Adrenal gland (tissue), 19 donors: ENCODE measurements at places on chromosomes 11 and 22.

DNA sequence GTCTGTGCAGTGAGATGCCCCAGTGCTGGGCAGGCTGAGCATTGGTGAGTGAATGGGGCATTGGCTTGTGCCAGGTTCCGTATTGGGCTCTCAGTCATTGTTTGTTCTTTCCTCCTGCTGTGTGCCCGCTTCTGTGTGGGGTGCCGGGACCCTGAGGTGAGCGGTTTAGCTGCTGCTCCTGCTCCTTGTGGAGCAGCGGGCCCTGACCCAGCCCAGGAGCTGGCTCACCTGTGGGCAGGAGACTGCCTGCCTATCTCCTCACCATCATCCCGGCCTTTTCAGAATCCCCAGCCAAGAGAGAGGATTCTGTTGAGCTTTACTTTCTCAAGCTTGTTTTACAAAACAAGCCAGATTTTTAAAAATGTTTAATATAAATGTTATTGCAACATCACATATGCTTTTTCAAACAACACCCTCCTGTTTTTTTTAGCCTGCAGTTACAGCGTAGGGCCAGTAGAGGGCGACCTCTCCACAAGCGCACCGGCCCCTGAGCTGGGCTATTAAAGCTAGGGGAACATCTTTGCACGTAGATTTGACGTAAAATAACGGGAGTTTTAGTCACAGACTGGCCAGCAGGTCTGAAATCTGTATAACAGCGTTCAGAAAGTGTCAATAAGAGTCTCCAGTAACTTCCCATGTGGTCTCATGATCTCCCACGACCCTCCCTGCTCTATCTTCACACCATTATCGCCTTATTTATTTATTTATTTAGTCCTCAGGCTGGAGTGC is 25.1 kb upstream of the RELT start:
- peak; percentile 88 for DNase-seq

GRCh38 chr11:2708757-2709281 is 9.0 kb upstream of the KCNQ1OT1 start:
- DNase-seq: no peak

DNA sequence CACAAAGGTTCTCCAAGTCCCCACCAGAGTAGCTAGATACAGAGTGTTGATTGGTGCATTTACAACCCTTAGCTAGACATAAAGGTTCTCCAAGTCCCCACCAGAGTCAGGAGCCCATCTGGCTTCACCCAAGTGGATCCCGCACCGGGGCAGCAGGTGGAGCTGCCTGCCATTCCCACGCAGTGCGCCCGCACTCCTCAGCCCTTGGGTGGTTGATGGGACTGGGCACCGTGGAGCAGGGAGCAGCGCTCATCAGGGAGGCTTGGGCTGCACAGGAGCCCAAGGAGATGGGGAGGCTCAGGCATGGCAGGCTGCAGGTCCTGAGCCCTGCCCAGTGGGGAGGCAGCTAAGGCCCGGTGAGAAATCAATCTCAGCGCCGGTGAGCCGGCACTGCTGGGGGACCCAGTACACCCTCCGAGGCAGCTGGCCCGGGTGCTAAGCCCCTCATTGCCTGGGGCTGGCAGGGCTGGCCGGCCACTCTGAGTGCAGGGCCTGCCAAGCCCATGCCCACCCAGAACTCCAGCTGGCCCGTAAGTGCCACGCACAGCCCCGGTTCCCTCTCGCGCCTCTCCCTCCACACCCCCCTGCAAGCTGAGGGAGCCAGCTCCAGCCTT is 404.1 kb downstream of the METTL15 start:
- no peak for DNase-seq

DNA sequence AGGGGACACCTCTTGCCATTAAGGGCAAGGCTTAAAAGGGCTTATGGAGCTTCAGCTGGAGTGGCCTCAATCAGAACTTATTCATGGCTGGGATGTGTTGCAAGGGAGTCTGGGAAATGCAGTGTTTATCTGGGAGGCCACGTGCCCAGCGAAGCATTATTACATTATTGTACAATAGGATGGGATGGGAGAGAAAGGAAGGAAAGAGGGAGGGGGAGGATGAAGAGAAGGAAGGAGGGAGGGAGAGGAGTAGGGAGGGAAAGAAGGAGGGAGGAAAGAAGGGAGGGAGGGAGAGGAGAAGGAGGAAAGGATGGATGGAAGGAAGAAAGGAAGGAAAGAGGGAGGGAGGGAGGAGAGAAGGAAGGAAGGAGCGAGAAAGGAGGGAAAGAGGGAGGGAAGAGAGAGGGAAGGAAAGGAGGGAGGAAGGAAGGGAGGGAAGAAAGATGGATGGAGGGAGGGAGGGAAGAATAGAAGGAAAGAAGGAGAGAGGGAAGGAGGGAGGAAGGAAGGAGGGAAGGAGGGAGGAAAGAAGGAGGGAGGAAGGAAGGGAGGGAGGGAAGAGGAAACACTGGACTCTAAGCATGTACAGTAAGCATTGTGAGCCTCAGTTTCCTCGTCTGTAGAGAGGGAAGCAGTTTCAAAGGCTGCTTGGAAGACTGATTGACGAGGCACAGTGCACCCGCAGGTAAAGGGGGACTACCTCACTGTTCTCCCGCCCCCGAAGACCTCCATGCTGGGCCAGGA is 62.2 kb downstream of the MYEOV start:
- DNase-seq: no peak

GRCh38 chr22:27782088-27782487 is 19.5 kb downstream of the MN1 start:
- no peak for DNase-seq

DNA sequence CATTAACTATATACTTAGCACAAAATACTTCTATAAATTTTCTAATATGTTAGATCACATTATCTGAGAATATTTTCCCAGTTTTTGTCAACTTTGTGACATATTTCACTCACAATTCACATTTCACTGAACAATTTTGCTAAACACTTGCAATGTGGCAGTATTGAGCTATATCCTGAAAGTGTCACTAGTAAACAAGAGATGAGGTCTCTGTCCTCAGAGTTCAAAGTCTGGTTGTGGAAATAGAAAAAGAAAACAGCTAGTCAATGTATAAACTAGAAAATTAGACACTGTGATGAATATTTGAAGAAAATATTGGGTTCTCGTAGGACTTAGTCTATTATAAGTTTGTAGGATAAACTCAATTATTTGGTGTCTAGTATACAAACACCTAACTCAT is 87.4 kb upstream of the CHORDC1 start:
- DNase-seq: no peak

DNA sequence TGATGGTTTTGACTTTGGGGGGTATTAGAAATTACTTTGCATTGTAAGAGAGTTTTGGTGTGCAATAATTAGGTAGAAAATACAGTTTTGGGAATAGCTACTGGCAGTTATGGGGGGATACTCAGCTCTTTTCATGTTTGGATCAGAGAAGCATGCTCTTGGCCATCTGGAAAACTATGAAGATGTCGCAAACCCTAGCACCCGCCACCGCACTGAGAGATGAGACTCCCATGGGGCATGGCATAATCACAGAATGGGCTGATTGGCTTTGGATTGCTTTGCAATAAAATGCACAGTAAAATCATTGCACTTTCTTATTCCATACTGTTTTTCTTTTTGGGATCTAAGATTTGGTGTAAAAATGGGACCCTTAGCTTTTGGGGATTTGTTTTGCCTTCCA is 43.5 kb upstream of the SLC5A12 start:
- no peak for DNase-seq

GRCh38 chr11:117731722-117732290 is 65.2 kb downstream of the DSCAML1 start:
- no peak for DNase-seq

GRCh38 chr11:131303611-131304119 is 66.8 kb upstream of the NTM start:
- no peak for DNase-seq

DNA sequence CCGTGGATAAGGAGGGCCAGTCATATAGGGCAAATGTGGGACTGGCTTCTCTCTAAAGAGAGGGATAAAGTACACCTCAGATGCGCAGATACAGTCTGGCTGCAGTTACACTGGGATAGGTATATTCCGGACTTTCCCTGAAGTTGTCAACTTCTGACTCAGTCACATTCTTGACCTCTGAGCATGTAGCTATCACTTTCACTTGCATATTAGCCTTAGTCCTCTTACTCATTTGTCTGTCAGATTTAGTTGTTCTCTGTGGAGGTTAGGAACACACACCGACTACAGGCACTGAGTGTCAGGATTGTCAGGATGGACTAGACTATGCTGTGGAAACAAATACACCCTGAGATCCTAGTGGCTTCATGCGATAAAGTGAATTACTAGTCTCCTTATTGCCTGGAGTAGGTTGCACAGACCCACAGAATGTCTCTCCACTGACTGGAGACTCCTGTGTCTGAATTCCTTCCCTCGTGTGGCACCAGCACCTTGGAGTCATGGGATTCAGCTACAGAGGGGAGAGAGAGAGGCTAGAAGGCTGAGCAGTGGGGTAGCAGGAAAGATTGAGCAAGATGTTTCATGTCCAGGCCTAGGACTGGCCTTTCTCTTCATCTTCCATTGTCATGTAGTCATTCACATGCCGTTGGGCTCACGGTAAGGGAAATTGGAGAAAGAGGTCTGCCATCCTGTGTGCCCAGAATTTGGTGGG is 654.3 kb downstream of the NTM start:
- DNase-seq: no peak

GRCh38 chr11:119513131-119513805 is 90.3 kb upstream of the THY1 start:
- no peak for DNase-seq

DNA sequence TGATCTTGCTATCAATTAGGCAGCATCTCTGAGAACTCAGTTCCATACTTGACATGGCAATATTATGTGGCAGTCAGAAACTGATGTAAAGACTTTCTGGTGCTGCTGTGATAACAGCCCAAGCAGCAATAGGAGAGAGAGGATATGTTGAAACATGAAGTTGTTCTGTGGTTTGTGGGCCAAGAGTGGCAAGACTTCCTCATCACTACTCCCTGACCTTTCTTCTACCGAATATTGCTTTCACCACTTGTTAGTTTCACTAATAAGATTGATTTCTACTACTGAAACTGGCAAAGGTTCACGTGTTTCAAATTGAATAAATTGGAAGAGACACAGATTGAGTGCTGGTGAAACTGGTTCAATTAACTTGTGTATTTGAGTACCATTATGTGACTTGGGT is 852.6 kb upstream of the RAG2 start:
- DNase-seq: no peak

GRCh38 chr22:24416095-24416494 is 11.3 kb upstream of the ADORA2A start:
- no peak for DNase-seq

GRCh38 chr11:132256528-132257279 is 886.3 kb downstream of the NTM start:
- DNase-seq: no peak

- DNase-seq: no peak
Measured at GRCh38 chr11:69791276-69792180, 16.4 kb upstream of the FGF4 start.

- peak; percentile 96 for DNase-seq
Measured at GRCh38 chr22:36065775-36066544, 37.3 kb upstream of the RBFOX2 start.

DNA sequence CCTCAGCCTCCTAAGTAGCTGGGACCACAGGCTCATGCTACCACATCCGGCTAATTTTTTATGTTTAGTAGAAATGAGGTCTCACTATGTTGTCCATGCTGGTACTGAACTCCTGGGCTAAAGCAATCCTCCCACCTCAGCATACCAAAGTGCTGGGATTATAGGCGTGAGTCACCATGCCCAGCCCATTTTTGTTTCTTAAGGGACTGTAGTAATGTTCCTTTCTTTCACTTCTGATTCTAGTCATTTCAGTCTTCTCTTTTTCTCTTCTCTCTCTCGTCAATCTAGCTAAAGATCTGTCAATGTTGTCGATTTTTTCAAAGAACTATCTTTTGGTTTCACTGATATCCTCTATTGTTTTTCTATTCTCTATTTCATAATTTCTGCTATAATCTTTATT is 111.0 kb upstream of the APOA1 start:
- DNase-seq: no peak

DNA sequence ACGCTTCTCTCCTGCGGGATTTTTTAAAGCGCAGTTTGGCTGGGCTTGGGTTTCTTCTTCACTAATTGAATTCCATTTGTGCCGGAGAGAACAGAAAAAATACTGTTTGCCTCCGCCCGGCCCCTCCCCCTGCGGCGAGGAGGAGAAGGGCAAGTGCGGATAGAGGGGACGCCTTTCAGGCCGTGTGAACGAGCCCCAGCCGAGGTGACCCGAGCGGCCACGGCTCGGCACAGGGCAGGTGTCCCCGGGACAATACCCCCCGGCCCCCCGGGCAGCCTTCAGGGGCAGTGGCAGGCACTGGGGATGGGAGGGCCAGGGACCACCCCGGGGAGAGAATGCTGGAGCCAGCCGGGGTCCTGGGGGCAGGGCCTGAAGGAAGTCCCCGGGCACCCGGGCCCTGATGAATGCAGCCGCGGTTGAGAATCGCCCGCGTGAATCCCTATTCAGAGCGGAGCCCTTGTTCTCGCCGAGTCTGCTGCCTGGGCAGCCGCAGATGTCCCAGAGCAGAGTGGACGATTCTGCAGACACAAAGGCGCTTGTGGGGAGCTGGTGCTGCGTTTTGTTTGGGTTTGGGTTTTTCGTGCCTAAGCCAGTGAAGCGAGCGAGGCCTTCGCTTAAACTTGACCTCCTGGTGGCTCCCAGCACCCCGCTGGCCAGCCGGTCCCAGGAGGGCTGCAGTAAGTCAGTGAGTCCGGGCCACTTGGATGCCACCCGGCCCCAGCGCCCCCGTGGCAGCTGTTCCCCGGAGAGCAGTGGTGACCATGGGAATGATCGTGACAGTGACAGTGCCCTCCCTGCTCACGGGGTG is 96.0 kb downstream of the WNT7B start:
- no peak for DNase-seq

- DNase-seq: peak; percentile 52
Measured at GRCh38 chr11:47278058-47278457, 8.1 kb downstream of the MADD start.

GRCh38 chr11:69122630-69123431 is 32.9 kb upstream of the SMIM38 start:
- DNase-seq: peak; percentile 93

GRCh38 chr11:66322732-66323427 is 6.0 kb upstream of the CD248 start:
- no peak for DNase-seq

- DNase-seq: no peak
Measured at GRCh38 chr22:50396751-50397370, 53.7 kb downstream of the PPP6R2 start.

- DNase-seq: no peak
Measured at GRCh38 chr22:32342977-32343376, 14.7 kb upstream of the RFPL3 start.

GRCh38 chr22:39384750-39385480 is 14.7 kb upstream of the TAB1 start:
- DNase-seq: peak; percentile 65

GRCh38 chr22:46894081-46894671 is 131.7 kb downstream of the TBC1D22A start:
- no peak for DNase-seq

- peak; percentile 64 for DNase-seq
Measured at GRCh38 chr11:125457814-125458343, 38.2 kb downstream of the FEZ1 start.

DNA sequence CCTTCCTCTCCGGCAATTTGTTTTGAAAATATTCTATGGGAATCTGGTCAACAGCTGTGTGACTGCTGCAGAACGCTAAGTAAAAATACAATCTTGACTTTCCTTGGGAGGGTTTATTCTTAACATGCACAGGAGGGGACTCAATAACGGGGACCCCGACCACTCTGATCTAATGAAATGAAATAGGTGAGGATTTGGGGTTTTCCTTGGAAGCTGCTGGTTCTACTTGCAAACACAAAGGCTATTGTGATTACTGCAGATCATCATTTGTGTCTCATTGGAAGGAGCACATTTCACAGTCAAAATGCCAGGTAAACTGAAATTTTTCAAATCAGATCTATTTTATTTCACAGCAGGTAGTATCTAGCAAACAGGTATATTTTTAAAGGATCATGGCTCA is 366.1 kb downstream of the SHANK2 start:
- no peak for DNase-seq

GRCh38 chr22:35959121-35959800 is 69.4 kb downstream of the RBFOX2 start:
- no peak for DNase-seq
